Amygdala (tissue), 56 donors: ENCODE measurements at places on chromosomes 2 and 18.

GRCh38 chr18:24935008-24935407 lies 417.0 kb downstream of the ZNF521 start:
- DNase-seq = no peak

- no peak for DNase-seq
Observed at GRCh38 chr2:189834059-189834458, 49.8 kb downstream of the PMS1 start.

GRCh38 chr18:23194155-23194996 lies 59.1 kb downstream of the CABLES1 start:
- DNase-seq = no peak

GRCh38 chr2:196331851-196332250 lies 160.5 kb upstream of the STK17B start:
- DNase-seq = no peak

GRCh38 chr2:106812383-106812782 lies 73.6 kb downstream of the ST6GAL2 start:
- no peak for DNase-seq

- no peak for DNase-seq
Observed at GRCh38 chr2:156818944-156819343, 382.8 kb downstream of the GPD2 start.

- DNase-seq = no peak
Observed at GRCh38 chr18:80196528-80197320, 50.6 kb downstream of the PARD6G start.

- no peak for DNase-seq
Observed at GRCh38 chr18:941331-941730, 36.7 kb downstream of the ADCYAP1 start.

- DNase-seq = no peak
Observed at GRCh38 chr18:48004577-48004976, 74.1 kb upstream of the SMAD2 start.

DNA sequence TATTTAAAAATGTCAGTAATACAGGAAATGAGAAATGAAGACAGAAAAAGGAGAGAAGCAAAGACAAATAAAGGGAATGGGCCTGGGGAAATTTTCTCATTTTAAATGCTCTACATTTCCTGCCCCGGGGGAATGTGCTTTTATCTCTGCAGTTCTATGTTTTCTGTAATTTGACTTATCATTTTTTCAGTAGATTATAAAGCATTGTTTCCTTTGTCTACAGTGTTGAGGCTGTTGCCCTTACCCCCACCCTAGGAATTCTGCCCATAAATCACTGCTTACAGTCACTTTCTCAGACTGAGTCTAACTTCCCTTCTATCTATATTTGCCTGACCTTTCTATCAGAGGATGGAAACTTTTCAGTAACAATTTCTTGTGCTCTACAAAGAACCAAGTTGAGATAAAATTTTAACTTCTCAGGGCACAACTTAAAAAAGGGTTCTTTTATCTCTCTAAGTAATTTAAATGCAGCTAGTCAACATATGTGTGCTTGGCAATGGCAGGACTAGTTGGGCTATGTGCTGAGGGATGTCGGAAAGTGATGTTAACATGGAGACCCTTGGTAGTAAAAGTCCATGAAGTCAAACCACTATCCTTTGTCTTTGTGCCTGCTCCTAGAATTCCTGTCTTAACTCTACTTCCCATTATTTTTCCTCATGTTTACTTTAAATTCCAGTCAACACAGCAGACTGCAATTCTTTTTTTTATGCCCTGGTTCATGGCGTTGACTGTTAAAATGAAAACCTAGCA lies 146.5 kb upstream of the MMADHC start:
- no peak for DNase-seq

DNA sequence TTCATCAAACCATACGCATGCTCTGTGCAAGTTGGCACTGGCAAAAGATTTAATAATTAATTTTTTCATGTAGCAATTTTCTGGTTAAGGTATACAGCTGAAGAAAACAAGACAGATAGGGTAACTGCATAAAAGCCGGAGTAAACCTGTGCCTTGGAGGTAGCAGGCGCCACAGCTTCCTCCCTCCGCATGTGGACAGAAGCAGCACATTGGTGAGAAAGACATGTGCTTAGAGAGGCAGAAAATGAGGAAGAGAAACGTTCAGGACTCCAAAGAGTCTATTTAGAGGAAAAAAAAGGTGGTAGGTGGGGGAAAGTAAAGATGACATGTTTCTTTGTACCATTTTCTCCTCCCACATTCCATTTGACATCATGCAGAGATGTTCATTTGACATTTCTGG lies 9.3 kb downstream of the ST6GAL2 start:
- DNase-seq = no peak

DNA sequence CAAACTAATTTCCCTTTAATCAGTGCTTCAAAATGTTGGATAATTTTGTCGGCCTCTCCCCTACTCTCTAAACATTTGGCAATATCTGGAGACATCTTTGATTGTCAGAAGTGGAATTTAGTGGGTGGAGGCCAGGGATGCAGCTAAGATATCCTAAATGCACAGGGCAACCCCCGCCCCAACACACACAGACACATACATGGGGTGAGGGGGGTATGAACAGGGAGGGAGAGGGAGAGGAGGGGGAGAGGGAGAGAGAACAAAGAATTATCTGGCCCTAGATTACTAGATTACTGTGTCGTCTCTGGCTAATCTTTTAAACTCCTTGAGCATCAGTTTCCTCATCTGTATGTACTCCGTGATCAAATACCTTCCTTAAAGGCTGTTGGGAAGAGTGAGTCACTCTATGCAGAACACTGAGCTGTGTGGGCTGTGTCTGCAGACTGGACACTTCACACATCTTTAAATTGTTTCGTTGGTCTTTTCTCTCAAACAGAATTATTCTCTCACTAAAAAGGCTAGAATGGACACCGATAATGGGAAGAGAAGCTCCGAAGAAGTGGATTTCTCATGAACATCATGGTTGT lies 2.9 kb downstream of the RNF149 start:
- DNase-seq = no peak

- DNase-seq = no peak
Observed at GRCh38 chr2:137925599-137925998, 38.7 kb upstream of the HNMT start.

- DNase-seq = no peak
Observed at GRCh38 chr18:9697121-9697520, 11.0 kb upstream of the RAB31 start.

- DNase-seq = no peak
Observed at GRCh38 chr2:60438653-60439052, 114.8 kb downstream of the BCL11A start.

DNA sequence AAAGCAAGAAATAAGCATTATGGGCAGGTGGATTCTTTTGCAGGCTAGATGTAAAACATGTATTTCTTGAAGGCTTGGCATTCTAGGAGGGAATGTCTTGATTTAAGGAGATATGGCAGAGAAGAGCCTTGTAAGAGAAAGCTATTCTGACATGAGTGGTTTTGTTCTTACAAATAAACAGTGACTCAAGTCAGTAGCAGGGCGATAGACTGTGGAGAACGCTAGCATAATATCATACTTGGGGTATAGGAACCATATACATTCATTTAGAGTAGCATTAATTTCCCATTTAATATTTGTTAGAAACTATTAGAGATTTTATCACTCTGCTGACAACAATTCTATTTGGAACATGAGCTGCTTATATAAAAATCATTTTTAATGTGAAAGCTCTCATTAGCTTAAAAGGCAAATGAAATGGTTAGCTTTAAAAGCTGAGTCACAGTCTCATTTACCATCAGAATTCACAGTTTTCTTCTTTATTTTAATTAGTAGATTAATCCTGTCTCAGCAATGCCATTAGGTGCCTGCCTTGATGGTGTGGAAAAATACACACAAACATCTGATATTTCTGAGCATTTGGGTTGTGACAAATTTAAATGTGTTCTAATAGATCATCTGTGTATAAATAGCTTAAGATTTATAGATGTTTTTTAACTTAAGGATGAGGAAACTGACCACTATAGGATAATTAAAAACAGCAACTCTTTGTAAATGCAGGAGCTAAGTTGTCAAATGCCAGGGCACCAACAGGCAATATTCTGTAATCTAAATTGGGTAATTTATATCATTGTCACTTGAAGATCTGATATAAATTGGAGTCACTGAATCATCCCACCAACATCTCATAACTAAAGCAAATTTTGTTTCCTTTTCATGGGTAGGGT lies 276.7 kb downstream of the PLCL1 start:
- no peak for DNase-seq

- DNase-seq = no peak
Observed at GRCh38 chr18:67862069-67862468, 345.5 kb upstream of the DSEL start.

DNA sequence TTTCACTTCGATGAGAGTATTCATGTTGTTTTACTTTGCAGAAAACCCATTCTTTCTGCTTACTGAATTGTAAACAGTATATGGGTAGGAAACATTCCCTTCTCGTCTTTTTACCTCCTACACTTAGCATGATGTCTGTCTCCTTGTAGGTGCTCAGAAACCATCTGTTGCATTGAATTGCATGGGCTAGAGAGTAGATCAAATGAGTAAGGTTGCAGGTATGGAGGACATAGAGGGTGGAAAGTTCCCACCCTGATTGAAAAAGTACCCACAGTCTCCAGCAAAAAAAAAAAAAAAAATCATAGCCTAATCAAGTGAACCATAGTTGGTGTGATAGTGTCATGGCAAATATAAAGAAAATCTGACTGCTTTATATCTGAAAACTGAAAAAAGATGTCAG lies 1.7 kb downstream of the CYTIP start:
- no peak for DNase-seq

- DNase-seq = no peak
Observed at GRCh38 chr2:149180226-149180875, 141.9 kb downstream of the LYPD6B start.

GRCh38 chr2:134245340-134245984 lies 8.4 kb upstream of the MGAT5 start:
- DNase-seq = no peak

DNA sequence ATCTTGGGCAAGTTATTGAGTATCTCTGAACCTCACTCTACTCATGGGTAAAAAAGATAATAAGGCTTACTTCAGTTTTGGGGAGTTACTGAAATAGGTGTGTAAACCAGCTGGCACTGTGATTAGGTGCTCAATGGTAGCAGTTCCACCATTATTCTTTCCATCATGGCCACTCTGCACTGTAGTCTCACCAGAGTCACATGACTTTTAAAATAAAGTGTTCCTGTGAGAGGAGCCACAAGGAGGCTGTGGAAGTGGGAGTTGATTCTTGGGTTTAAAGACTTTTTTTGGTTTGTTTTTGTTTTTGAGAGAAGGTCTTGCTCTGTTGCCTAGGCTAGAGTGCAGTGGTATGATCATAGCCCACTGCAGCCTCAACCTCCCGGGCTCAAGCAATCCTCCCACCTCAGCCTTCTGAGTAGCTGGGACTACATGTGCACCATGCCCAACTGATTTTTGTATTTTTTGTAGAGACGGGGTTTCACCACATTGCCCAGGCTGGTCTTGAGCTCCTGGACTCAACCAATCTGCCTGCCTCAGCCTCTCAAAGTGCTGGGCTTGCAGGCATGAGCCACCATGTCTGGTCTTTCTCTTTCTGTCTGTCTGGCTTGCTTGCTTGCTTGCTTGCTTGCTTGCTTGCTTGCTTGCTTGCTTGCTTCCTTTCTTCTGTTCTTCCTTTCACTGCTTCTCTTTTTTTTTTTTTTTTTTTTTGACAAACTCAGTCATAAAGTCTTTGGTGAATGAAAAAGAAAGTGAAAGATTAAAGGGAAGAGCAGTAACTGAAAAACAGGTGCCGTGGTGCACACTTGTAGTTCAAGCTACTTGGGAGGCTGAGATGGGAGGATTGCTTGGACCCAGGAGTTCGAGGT lies 21.2 kb upstream of the ACVR1 start:
- no peak for DNase-seq

DNA sequence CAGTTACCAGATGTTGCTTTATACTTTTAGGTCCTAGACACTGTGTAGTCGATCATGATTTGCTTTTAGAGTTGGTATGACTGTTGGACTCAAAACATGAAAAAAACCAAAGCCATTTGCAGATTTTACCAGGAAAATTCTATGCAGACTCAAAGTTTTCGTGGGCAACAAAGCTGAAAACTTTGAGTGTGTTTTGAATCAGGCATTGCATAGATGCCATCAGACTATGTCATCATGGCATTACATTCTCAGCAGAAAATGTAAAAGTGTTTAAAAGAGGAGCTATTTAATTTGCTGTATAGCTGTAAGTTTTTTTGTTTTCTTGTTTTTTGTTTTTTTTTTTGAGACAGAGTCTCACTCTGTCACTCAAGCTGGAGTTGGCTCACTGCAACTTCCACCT lies 43.5 kb upstream of the ELAC1 start:
- no peak for DNase-seq

- no peak for DNase-seq
Observed at GRCh38 chr2:85470850-85471800, 52.6 kb downstream of the SH2D6 start.

- DNase-seq = no peak
Observed at GRCh38 chr2:120398051-120398995, 52.4 kb downstream of the INHBB start.

GRCh38 chr2:19762142-19762541 lies 139.6 kb downstream of the TTC32 start:
- DNase-seq = no peak
